ENCODE measurements at places on chromosomes 3 and 15.

GRCh38 chr15:63986751-63987341, 59.4 kb downstream of the DAPK2 start:
- DNase-seq: peak; percentile 82

DNA sequence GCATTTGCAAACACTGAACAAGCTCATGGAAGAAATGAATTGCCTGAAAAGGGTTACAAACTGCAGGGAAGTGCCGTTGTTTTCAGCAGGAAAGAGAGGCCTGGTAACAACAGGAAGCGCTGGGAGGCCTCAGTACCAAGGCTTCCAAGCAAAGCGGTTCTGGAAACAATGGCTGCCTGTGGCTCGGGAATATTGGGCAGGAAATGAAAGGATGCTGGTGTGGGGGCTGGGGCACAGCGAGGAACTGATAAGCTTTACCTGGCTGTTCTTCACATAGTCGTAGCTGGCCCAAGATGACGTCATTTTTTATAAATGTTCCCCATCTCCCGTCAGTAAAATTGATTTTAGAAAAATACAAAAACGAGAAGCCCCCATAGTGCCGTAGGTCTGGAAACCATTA, 55.9 kb downstream of the ARHGAP31 start:
- DNase-seq: no peak

GRCh38 chr3:133987948-133988484, 41.7 kb downstream of the SLCO2A1 start:
- DNase-seq: no peak

DNA sequence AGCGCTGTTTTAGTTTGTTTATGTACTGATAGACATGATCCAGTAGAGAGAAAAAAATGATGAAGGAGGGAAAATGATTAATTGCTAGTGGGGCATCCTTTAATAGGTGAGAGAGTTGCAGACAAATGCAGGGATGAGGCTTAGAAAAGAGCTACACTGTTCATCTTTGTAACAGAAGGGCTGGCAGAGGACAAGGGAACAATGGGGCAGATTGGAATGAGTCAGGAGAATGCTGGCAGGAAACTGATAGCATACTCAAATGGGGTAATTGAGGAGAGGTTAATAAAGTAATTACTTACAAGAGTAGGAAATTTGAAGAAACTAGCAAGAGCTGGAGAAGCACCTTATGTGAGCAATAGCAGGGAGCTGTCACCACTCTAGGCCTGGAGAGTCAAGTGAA, 170.9 kb downstream of the OXSM start:
- no peak for DNase-seq

DNA sequence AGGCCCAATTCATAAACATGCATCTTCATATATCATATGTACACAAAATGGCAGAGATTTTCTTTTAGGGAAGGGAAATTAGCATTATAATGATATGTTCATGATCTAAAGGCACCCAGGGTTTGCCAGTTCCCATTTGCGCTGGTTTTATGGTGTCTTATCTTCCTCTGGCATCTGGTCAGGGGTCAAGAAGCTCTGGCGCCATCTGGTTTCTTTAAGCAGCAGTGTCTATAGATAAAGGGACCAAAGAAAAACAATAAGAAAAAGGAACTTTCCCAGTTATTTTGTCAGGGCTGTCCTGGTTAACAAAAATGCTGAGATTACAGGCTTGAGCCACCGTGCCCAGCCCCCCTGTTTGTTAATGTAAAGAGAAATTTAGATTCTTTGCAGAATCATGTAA, 3.3 kb upstream of the DCP1A start:
- no peak for DNase-seq

DNA sequence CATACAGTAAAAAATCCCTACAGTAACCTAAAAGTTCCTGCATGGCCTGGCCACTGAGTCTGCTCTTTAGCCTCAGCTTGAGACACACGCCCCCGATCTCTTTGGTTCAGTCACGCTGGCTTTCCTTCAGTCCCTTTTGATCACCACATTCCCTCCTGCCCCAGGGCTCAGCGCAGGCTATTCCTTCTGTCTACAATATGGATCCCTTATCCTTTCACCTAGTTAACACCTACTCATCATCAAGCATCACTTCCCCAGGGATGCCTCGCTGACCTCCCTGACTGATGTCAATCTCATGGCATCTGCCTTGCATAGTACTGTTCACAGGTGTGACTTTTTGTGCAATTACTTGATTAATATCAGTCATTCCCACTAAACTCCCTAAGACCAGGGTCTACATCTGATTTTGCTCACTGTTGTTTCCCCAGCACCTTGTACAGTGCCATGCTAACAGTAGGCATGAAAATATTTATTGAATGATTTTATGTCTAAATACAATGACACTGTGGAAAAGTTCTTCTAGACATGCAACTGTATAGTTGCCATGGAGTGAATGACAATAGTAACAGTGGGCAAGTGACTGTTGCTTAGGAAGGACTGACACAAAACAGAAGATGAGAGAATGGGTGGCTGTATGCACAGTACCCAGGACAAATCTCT, at the start of gene SNTN:
TSS of gene SNTN (plus strand) at position 610 of the 660 bp plus-strand sequence. CDS start at position 623, 13 bp downstream.
- DNase-seq: no peak

DNA sequence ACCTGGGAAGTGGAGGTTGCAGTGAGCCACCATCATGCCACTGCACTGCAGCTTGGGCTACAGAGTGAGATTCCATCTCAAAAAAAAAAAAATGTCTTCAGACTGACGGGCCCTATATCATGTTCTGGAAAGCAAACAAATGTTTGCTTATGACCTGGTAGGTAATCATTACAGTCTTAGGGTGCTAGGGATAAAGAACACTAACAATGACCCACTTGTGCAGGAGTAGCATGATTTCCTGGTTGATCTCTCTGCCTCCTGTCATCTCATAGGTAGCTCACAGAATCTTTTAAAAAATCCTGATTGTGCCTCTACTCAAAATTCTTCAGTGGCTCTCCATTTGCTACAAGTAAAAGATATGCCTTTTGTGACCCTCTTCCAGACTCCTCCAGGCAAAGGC, 74.5 kb upstream of the TSPAN3 start:
- DNase-seq: no peak

GRCh38 chr15:51170882-51171633, 76.4 kb upstream of the TNFAIP8L3 start:
- DNase-seq: no peak

- no peak for DNase-seq
These were observed 822.4 kb downstream of the VGLL3 start for GRCh38 chr3:86168512-86168911.

DNA sequence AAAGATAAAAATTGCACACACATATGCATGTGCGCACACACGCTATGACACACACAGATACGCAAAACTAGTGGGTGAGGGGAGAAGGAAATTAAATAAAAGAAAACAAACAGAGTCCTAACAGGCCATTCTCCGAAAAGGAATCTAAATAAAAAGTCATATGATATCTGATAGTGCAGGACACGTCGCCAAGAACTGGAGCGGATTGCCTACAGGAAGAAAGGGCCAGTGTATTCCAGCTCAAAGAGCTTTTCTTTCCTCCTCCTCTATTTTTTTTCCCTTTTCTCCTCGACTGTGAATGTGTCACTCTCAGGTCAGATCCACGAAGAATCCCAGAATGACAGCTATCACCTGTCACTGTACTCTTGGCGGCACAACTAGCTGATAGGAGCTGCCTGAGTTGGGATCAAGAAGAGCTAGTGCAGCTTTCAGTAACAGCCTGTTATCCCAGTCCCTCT, 157.8 kb downstream of the TIGIT start:
- DNase-seq: no peak

- DNase-seq: no peak
These were observed 460.0 kb upstream of the TBL1XR1 start for GRCh38 chr3:177657243-177657642.

DNA sequence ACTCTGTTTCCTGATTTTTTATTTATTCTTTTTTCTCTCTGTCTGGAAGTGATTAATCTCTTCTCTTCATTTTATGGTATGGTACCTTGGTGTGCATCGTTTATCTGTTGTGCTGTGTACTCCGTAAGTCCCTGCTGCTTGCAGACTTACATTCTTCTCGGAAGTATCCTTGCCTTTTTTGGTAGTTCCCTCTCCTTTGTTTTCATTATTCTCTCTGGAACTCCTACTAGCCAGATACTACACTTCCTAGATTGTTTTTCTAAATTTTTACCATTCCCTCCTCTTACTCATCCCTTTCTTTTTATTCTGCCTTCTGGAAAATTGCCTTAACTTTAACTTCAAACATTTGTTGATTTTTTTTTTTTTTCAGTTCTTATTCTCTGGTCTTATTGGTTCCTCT, 27.2 kb downstream of the PIK3CA start:
- no peak for DNase-seq

DNA sequence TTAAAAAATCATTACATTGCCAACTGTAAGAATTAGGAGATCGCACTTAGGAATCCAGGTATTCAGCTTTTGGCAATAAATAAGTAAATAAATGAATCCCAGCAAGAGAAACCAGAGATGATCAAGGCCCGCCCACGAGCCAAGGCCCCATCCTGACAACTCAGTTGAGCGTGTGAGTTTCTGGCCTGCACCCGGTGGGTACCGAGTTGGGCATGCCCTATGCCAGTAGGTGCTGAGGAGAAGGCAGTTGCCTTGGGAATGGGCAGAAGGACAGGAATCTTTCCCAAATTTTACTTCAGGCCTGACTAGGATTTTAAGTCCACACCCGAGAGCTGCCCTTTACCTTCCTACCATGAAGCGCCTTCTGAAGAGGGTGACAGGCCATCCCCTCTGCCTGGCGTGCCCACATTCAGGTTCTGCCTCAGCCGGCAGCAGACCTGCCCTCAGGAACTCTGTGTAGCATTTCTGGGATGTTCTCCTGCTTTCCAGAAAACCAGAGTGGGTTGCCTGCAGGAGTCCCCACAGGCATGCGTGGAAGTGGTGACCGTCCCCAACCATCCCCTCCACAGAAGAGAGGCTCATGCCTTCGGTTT, 99.3 kb upstream of the ALDH1A3 start:
- DNase-seq: no peak

- no peak for DNase-seq
These were observed 131.7 kb downstream of the TNIK start for GRCh38 chr3:171328419-171329082.

- no peak for DNase-seq
These were observed 125.4 kb upstream of the MME start for GRCh38 chr3:154954757-154955156.

DNA sequence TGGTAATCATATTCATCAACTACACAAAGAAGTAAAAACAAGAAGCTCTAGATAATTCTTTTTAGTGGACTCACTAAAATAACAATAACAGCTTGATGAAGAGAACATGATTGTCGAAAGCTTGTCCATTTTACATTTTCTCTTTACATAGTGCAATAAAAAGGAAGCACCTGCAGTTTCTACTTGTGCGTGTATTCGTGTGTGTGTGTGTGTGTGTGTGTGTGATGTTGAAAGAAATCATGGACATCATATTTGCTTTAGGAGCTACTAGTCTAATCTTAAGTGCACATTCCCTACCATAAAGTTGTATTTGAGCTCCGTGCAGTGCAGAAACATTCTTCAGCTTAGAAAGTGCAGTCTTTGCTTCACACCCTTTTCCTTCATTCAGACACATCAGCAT, 288.8 kb downstream of the ZBTB20 start:
- DNase-seq: no peak

DNA sequence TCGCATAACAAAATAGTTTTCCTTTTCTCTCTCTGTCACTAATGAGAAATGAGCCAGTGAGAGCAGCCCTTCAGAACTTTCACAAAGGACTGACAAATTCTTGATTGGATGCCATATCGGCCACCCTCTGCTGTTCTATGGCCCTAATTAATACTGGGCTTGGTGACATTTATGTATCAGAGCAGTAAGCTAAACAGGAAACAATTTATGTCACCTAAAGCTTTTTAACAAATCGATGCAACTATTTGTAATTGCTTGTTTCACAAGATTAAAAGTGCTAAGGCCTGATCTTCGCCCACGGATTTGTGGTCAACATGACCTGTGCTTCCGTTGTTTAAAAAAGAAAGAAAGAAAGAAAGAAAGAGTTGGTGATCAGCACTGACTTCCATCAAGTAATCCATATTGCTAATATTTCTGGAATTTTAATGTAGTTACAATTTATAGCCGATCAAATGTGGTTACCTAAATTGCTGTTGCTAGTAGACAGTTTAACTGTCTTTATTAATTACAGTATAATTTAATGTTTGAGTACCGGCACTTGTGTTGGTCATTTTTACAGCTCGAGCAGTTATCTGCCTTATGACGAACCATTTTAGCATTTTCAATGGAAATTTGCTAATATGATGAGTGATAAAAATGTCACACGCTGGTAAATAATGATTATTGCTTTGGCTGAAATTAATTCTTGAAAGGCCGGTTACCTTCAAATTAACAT, 631.3 kb downstream of the FOXP1 start:
- DNase-seq: no peak

DNA sequence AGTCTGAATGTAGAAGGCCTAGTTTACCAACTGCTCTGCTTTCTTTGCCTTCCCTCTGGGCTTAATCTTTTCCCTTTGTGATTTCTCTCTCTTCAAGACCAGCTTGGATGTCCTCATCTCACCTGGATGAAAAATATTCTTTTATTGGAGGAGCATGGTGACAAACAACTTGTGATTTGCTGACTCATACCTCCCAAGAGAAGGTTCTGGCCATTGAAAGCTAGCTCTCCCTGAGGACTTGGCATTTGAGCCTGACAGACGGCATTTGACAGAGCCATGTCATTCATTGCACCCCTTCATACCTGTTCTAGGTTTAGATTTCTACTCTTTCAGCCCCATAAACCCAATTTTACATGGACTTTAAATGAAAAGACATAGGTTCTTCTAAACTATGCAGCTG, 33.3 kb downstream of the ATG7 start:
- no peak for DNase-seq

DNA sequence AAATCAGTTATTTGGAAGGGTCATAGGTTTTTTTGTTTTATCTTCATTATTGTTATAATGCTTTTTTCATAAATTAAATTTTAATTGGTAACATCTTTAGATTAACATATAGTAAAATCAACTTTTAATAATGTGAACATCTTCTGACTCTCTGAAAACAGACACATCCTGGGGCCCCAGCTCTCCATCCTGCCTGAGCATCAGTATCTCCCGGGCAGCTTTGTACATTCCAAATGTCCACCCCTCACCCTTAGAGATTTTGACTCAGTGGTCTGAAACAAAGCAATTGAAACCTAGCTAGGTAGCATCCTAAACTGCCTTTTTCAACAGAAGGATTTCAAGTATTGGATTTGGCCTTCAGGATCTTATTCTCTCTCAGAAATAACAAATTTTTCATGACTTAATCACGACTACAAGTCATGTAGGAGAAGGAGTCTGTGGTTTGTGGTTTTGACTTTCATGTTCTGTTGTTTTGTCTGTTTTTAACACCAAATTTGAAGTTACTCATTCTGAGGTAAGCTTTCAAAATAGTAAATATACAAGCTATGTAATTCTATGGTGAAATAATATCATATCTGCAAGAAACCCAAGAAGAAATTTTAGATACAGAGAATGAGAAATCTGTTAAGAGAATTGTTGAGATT, 147.3 kb upstream of the UBE2E2 start:
- DNase-seq: no peak
